ENCODE measurements at places on chromosomes 4 and X.

- DNase-seq: no peak
Observed at GRCh38 chr4:26030780-26031179, 116.8 kb downstream of the SMIM20 start.

GRCh38 chrX:151713849-151714248, 2.0 kb upstream of the FATE1 start:
- DNase-seq: no peak

DNA sequence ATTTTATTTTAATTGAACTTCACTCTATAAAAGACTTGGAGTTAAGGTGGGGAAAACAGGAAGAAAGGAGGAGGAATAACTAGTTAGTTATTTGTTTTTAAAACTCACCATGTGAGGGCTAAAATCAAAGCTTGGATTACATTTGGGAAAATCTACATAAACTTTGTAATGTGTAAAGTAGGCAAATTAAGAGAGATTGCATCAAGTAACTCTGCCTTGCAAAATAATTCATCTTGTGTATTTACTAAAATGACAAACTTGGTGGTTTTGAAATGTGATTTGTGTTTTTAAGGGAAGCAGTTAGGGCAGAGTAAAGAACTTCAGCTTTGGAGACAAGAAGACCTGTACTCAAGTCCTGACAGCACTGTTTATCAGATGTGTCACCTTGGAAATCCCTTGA, 43.3 kb upstream of the RASSF6 start:
- no peak for DNase-seq

- DNase-seq: peak; percentile 8
Observed at GRCh38 chr4:19693936-19694570, 557.7 kb upstream of the SLIT2 start.

DNA sequence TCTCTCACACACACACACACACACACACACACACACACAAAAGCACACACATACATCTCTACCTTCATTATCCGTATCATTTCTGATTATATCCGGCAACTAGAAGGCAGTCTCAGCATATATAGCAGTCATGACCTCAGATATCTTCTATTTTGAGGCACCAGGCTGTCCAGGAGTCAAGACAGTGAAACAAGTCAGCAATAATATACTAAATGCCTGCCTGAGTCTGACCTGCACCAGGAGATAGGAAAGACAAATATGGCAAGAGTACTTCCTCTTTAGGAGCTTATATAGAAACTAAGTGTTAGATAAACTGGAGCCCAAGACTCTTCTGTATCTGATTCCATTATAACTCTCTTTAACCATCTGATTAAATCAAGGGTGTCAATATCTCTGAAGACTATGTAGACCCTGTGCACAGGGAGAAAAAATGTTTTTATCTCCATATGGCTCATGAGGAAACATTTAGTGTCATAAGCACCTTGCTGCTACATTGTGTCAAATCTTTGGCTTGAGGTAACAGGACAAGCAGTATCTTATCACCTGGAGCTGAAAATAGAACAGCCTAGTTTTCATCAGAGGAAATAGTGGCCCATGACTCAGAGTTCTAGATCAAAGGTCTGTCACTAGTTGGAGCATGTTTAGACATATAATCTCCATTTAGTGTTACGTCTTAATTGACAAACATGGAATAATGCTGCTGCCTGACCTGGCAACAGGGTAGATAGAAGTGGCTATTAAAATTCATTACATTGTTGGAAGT, 27.0 kb upstream of the FAM47B start:
- DNase-seq: no peak

GRCh38 chr4:124152132-124152531, 560.4 kb downstream of the ANKRD50 start:
- DNase-seq: no peak

- no peak for DNase-seq
Observed at GRCh38 chr4:85722401-85722800, 247.5 kb downstream of the ARHGAP24 start.

DNA sequence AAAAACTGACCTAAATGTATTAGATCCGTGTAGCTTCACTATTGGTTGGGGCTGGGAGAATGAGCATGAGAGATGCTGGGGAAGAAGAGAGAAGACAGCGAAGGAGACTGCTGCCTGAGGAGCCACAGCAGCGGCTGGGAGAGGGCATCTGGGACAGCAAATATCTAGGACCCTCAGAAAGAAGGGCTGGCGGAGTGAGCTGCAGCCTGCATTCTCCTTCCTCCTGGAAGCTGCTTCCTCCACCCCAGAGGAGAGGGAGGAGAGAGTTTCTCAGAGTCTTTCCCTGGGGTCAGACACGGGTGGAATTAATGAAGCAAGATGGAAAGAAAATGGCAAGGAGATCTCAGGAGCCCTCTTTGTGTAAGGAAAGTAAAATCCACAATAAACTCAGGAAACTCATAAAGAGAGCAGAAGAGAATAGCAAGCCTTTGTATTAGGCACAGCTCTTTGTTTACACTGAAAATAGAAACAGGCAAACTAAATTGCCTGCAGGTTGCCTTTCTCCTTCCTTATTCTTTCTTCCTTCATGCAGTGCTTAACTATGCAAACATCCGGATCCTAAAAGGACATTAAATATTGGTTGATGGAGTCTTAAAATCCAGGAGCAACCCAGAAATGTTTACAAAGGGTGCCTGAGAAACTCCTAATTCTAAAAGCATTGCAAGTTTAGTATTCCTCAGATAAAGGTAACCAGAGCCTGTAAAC, 130.3 kb upstream of the GALNT7 start:
- no peak for DNase-seq

GRCh38 chrX:19097553-19098283, 24.6 kb downstream of the ADGRG2 start:
- no peak for DNase-seq

DNA sequence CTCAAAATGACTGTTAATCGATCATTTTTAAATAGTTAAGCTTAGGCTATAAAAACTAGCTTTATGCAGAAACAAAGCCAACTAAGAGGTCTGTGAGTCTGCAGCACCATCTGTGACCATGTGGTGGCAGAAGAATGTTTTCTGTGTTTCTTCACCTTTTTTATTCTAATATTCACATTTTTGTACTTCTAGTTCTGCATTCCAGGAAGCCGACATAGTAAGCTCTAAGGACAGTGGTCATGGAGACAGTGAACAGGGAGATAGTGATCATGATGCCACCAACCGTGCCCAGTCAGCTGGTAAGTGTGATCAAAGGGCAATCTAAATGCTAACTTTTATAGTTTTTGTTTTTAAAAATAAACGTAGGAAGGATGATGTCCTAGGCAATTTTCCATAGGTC, 5.6 kb downstream of the PCDH10 start:
- peak; percentile 78 for DNase-seq

DNA sequence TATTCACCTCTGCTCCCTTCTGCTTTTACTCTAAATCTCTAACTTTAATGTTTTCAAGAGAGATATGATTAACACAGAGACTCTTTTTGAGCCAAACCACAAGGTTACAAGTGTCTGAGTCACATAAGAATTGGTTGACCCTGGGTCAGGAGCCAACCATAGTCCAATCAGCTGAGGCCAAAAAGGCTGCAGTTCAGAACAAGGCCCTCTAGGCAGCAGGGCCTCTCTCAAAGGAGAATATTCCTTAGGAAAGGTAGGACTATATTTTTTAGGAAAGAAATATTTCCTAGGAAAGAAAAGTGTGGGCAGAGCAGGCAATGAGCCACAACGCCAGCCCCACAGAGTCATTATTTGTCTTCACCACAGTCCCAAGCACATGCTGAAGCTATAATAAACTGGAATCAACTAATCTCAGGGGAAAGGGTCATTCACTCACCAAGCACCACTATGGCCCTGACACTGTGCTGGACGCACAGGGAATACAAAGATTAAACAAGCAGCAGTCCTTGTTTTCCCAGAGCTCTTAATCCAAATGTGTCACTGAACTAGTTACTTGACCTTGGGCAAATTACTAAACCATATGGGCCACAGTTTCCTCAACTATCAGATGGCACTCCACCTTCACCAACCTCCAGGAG, 2.2 kb downstream of the ATP8A1 start:
- no peak for DNase-seq

DNA sequence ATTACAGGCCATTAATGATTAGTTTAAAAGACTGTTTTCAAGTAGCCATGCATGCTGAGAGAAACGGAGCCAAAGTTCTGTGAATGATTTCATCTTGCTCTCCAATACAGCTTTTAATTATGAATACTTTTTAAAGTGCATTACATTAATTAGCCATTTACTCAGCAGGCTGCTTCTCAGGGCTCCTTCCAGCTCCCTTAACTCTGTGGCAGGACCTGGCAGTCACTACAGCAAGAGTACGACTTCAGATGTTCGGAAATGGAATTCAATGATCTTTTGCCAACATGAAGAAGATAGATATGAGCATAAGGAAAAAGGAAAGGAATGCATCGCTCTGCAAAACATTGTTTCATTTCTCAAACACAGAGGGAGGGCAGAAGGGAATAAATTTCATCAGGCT, 987.2 kb downstream of the PDHA2 start:
- peak; percentile 7 for DNase-seq

DNA sequence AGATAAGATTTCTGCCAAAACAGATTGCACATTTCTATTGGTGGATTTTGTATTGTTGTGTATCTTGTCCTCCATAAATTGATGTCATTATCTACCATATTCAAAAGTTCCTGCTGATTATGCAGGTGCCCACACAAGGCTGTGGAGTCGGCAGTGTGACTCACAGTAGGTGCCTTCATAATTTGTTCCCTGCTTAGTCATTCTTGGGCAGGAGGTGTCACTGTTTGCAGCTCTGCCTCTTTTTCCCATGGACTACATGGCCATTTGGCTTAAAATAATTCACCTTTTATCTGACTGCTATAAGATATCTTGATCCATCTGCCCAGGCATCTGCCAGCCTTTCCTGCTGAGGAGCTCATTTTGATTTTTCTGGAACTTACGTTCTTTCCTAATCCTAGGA, 33.6 kb upstream of the ENPEP start:
- DNase-seq: no peak

DNA sequence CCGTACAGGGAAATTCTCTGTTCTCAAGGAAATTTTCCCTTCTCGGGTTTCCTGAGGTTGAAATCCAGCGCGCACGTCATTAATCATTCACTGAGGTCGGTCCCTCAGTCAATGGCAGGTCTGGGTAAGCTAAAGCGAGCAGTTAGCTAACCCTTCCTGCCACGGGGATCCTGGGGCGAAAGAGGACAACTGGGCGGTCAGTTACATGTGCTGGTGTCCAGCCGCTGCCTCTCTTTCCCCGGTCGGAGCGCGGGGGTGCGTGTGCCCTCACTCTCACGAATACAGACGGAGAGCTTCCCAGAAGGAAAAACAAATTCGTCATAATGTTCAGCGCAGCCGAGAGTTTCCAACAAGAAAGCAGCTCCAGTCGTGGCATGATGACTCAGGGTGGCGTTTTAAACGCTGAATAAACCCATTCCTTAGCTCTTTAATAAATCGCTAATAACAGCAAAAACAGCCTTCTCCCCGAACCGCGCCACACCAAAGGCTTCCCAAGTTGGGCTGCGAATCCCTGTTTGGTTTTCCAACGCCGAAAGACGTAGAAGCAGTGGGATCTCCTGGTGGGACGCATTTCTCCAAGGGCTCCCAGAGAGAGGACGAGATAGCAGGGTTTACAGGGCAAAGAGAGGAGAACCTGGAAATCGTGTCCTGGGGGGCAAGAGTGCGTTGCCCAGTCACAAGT, 752 bp upstream of the FGF5 start:
- no peak for DNase-seq

- no peak for DNase-seq
Observed at GRCh38 chr4:55979562-55979961, 30.8 kb downstream of the CEP135 start.

GRCh38 chrX:13803116-13803515, 13.8 kb downstream of the GPM6B start:
- DNase-seq: no peak

- no peak for DNase-seq
Observed at GRCh38 chr4:178233906-178234305, 791.7 kb upstream of the AGA start.

GRCh38 chr4:1082215-1083182, 30.9 kb downstream of the RNF212 start:
- DNase-seq: peak; percentile 13

- DNase-seq: no peak
Observed at GRCh38 chr4:5114950-5115349, 63.7 kb downstream of the STK32B start.

GRCh38 chrX:131671735-131672134, 127.9 kb downstream of the OR13H1 start:
- no peak for DNase-seq
